ENCODE measurements at places on chromosomes 3 and 15.
A peak's percentile ranks its signal among the peaks of the same experiment; 100 is the strongest.

DNA sequence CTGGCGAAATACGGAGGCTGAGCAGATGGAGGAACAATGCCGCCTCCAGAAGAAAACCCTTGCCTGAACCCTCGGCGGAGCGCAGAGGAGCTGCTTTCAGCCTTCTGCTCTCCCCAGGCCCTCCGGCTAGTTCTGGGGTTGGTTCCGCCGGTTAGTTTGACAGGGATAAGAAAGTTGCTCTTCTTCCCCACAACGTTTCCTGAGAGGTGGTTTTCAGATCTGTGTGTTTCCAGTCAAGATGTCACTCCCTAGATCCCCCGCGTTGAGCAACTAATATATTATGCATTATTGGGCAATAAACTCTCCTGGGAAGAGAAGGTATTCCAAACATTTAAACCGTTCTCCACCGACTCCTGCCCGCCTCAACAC, 551 bp downstream of the NLGN1 start:
- DNase-seq: no peak

- DNase-seq: no peak
Observed at GRCh38 chr3:168024537-168024941, 71.2 kb downstream of the GOLIM4 start.

DNA sequence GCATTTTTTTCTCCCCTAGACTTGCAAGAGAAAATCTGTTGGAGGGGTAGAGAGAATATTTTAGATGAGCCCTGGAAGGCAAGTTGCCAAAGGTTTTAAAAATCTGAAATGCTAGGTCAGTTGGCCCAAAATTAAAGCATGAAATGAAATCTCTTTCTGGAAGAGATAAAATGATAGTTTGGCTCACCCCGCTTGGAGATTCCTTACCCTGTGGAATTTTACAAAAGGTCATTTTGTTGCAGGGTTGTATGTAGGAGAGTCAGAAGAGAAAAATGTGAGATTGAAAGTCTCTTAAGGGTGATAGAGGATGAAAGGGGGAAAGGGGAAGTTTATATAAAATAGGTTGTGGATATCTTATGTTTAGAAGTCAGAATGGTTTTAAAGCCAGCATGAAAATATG, 277.8 kb downstream of the CD47 start:
- no peak for DNase-seq

DNA sequence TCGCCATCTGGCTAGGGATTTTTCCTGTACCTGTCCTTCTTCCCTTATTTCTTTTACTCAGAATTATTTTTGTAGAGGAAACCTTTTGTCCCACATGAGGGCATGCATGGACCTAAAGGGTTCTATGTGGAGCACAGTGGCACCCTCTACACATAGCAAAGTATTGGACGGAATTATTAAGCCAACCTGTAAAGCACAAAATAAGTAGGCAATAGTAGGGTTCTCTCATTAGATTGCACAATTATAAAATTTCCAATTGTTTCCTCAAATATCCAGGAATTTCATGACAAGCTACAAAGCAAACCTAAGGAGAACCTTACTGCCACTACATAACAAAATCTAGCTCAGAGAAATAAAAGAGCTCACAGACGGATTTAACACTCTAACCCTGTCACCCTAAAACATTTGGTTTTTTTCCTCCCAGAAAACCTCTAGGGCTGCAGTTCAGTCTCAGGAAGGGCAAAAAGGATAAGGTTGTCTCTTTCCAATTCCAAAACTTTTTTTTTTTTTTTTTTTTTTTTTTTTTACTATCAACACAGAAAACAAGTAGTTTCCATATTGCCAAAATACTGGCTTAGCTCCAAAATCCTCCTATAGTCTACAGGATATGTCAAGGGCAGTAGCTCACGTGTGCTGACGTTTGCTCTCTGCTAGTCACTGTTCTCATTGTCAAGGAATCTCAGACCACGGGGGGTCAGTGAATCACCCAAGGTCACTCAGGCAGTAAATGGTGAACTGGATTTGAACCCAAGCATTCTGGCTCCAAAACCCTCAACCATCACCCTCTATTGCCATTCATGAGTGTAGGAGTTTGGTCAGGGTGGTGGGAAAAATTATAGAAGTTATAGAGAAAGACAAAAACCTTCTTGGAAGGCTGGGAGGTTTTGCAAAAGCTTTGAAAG, 52.3 kb downstream of the NCEH1 start:
- DNase-seq: no peak

DNA sequence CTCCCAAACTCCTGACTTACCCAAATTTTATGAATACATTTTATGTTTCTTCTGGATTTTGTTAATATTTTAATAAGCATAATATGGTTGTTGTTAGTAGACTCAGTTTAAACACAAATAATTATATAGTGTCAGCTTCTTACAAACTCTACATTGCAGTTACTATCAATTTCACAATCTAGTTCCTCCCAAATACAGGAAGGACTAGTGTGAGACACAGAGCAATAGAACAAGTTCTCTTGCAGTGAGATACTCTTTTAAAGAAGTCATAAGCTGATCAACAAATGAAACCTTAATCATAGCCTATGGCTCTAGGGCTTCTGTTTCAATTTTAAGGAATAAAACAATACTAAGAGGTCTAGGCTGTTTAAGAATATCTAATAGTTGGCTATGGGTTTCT, 86.1 kb downstream of the SAMMSON start:
- DNase-seq: no peak

DNA sequence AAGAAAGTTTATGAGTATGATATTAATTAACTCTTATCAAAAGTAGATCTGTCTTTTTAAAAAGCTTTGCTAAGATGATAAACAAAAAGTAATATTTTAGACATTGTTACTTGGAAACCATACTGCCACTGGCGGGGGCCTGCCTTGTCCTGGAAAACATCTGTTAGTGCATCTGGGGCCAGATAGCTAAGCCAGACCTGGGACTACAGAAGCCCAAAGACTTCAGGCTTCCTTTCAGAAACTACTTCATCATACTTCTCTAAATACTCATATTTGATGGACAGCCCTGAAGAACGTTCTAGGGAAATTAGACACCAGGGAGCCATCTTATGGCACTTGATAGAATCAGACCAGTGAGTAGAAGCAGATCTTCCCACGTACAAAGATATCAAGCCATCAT, 795.4 kb upstream of the SEMA6D start:
- DNase-seq: no peak

- peak; percentile 98 for DNase-seq
Observed at GRCh38 chr3:122415762-122416654, at the start of gene WDR5B. Gene WDR5B, minus strand, starts transcription at chr3:122416062. Its CDS starts 534 bp downstream, at chr3:122415528.

- no peak for DNase-seq
Observed at GRCh38 chr15:60887139-60887538, 342.0 kb downstream of the RORA start.

DNA sequence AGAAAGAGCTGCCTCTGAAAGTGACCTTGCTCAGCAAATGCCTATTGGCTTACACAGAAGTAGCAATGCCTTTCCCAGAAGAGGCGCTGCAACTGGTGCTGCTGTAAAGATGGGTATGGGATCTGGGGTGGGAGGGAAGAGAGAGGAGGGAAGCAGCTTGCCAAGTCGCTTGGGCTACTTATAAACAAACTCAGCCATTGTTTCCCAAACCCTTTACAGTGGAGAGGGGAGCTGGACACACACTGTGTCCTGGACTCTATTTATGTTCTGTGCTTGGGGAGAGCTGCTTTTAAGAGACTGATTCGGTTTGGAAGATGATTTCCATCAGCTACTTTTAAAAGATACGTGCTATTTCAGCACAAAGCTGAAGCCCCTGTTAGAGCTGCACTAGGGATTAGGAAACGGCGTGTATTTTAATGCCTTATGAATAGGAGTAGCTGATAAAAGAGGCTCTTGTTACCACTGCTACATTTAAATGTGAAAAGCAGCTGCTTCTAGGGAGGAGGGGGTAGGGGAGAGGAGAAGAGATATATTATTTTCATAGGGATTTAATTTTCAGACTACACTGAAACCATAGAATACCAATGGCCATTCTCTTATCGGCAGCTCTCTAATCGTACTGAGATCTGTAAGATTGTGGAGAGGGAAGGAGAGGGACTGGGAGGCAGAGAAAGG, 440.6 kb downstream of the MCTP2 start:
- no peak for DNase-seq

- DNase-seq: no peak
Observed at GRCh38 chr3:106332884-106333283, 464.1 kb upstream of the CBLB start.

GRCh38 chr3:101261506-101261905, 58.9 kb downstream of the IMPG2 start:
- DNase-seq: no peak

GRCh38 chr3:45992133-45992729, 3.4 kb downstream of the FYCO1 start:
- no peak for DNase-seq

GRCh38 chr3:125051715-125052581, 3.8 kb downstream of the HEG1 start:
- peak; percentile 77 for DNase-seq

DNA sequence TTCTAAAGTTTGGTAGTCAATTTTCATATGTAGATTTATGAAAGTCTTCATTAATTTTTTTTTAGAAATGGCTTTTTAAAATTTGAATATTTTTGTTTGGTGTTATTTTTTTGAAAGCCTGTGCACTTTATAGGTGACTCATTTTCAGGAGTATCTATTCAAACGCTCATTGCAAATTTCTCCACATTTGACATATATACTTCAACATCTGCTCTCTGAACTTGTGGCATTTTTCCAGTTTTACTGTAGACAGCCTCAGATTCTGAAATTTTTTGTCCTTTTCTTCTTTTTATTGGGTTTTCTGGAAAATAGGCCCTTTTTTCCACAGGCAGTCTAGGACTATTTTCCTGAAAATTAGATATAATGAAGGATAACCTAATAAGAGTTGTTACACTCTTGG, 396.6 kb downstream of the RBMS3 start:
- no peak for DNase-seq

GRCh38 chr15:58856086-58856485, 77.4 kb downstream of the SLTM start:
- no peak for DNase-seq

GRCh38 chr3:28980131-28980530, 300.7 kb upstream of the RBMS3 start:
- DNase-seq: no peak

GRCh38 chr3:19945969-19946831, 697 bp upstream of the RAB5A start:
- DNase-seq: no peak

GRCh38 chr3:188279502-188280335, 125.8 kb downstream of the LPP start:
- no peak for DNase-seq

GRCh38 chr15:96887730-96888129, 557.2 kb downstream of the NR2F2 start:
- DNase-seq: no peak

DNA sequence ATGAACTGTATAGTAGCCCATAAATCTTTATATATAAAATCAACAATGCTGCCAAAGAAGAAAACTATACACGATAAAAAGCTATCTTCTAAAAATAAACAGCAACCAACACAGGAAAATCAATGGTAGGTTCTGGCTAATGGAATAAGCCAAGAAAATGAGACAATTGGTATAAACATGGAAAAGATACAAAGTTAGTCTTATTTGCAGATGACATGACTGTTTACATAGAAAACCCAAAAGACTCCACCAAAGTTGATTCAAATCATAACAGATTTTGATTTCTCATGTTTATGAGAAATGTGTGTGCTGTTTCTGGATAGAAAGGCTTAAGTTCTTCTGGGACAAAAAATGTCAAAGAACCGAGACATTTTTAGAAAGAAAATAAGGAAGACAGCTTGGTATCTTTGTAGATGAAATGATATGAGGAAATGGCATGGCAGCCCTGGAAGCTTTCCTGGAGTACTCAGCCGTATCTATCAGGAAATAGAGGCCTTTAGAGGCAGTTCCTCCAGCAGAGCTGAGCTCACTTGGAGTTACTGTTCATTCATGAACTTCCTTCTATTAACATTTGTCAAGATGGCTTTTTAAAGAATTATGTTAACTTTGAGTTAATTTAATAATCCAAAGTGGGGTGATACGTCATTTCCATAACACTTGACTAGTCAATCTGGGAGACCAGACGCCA, 36.7 kb upstream of the VILL start:
- DNase-seq: no peak

DNA sequence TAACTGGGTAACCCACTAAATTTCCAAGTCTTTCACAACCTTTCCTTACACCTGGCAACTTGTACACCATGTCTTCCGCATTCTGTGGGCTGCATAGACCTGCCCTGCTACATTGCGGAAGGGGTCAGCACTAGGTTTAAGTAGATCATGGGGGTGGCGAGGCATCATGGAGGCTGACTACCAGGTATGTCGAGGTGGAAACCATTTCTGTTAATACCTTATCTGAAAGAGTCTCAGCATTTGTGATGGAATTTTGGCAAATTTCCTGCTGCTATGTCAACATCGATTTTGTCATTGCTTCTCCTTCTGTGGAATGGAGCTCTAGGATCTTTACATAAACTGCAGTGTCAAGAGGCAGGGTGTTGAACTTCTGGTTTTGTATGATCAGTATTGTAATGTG, 187.2 kb downstream of the GHSR start:
- DNase-seq: no peak

GRCh38 chr15:48748535-48748934, 62.3 kb downstream of the CEP152 start:
- no peak for DNase-seq

- no peak for DNase-seq
Observed at GRCh38 chr3:85572426-85572825, 613.6 kb downstream of the CADM2 start.

DNA sequence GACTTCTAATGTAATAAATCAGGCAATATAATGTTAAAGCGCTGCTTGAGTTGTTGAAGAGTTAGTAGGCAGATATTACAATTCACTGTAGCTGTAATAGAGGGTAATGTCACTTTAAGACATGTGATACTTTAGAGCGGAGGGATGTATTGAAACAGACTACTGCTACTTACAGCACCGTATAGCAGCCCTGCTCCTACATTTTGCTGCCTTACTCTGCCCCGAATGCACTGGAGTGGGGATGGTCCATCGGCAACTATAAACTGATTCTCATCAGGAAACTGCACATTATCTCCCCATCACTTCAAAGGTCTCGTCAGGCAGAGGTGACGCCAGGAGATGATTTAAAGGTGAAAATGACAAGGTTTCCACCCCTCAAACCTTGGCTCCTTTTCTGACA, 349.7 kb upstream of the SUCLG2 start:
- no peak for DNase-seq

DNA sequence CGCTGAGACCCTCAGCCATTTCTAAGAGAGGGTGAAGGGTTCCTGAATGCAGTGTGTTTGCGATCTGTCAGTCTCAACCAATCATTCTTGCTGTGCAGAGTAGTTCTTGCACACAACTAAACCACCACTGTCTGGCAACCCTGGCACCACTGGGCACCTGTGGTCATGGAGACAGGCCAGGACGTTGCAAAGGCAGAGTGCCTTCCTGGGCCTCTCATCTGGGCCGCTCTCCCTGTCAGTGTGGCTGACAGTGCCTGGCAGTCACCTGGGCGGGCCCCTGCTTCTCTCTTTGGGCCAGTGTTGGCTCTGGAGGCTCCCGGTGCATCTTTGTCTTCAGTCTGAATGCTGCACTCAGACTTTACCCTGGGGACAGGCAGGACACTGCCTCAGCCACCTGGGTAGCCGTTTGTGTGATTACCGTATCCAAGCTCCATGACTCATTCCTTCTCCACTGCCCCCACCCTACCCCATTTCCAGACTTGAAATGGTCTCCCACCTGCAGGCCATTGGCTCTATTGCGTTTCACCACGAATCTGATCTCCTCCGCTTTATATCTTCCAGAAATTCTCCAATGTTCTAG, 104.6 kb upstream of the KLF13 start:
- DNase-seq: no peak
